ENCODE measurements at places on chromosomes 16 and 17. TPM values are rescaled to one million over a fixed set of nuclear protein-coding genes. Genes with fewer than 3 reads are reported as not detected.

Gene CRYM
- total RNA-seq = 1.3 TPM

Gene PSMD12
- total RNA-seq = 98.7 TPM

Gene MLKL
- total RNA-seq = 25.1 TPM

Gene RPL23
- 2,529 TPM for total RNA-seq

Gene TPPP3
- 11.2 TPM for total RNA-seq

Measured in A549 treated with CpdA at 1 μM for 4 hours (cell line).